Vagina (tissue), 2 donors: ENCODE measurements at places on chromosomes 7 and 10.

GRCh38 chr10:126408953-126409641 is 20.8 kb upstream of the ADAM12 start:
- DNase-seq, result no peak

DNA sequence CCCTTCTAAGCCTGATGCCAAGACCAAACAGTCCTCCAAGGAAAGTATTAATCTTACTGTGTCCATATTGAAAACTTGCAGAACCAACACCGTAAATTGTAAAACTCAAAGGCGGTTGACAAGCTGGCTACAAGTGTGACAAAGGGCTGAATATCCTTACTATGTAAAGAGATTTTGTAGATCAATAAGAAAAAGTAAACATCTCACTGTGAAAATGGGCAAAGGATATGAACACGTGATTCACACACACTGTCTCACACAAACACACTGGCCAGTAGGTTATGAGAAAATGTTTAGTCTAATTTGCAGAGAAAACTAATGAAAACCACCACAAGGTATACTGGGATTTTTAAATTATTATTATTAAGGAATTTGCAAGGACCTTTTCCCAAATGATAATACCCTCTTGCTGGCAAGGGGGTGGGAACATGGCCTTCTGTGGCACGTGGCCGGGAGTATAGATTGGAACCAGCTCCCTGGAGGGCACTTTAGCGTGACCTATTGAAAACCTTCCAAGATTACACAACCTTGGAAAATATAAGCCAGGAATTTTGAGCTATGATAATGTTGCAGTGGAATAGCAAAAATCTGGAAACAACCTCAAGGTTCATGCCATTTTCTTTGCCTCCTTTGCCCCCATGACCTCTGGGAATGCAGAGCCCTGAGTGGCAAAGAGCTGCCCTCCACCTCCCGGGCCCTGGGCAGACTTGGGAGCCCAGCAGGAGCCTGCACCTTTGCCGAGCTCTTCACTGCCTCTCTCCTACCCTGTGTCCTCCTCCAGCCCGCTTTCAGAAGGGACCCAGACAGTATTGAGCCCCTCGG is 26.2 kb upstream of the SLC29A3 start:
- DNase-seq, result no peak

- DNase-seq, result no peak
These were observed 7.6 kb downstream of the PLA2G12B start for GRCh38 chr10:72946963-72947362.

DNA sequence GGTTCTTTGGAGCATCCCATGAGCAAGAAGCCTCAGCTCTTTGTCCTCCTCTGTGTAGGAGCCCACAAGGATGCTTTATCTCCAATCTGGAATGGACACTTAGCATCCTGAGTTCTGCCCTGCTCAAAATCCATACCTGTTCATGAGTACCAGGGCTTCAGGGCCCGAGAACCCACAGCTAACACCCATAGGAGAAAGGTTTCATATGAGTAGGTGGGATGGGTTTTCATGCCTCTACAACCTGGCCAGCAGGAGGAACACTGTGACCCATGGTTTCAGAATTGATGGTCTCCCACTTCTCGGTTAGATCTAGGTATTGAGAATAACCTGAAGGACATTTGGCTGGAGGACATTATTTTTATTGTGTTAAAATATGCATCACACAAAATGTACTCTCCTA is 57.8 kb downstream of the TBXAS1 start:
- no peak for DNase-seq

- no peak for DNase-seq
These were observed 32.8 kb downstream of the GSAP start for GRCh38 chr7:77383333-77383740.

DNA sequence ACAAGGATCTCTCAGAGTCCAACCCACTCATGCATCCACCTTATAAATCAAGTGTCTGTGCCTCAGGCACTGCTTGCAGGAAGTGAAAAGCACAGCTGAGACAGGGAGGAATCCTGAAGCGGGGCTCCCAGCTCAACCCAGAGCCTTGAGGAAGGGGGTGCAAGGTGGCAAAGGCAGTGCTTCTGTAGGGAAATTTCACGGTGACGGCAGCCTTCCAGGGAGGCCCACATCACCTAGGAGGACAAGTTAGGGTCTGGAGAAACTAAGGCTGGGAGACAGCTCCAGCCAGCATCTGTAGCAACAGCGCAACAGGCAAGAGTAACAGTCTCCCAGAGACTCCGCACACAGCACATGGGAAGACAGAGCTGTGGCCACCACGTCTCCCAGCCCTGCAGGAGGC is 2.7 kb downstream of the AOC1 start:
- DNase-seq, result no peak

- DNase-seq, result no peak
These were observed 59.1 kb downstream of the HGF start for GRCh38 chr7:81710751-81711150.

DNA sequence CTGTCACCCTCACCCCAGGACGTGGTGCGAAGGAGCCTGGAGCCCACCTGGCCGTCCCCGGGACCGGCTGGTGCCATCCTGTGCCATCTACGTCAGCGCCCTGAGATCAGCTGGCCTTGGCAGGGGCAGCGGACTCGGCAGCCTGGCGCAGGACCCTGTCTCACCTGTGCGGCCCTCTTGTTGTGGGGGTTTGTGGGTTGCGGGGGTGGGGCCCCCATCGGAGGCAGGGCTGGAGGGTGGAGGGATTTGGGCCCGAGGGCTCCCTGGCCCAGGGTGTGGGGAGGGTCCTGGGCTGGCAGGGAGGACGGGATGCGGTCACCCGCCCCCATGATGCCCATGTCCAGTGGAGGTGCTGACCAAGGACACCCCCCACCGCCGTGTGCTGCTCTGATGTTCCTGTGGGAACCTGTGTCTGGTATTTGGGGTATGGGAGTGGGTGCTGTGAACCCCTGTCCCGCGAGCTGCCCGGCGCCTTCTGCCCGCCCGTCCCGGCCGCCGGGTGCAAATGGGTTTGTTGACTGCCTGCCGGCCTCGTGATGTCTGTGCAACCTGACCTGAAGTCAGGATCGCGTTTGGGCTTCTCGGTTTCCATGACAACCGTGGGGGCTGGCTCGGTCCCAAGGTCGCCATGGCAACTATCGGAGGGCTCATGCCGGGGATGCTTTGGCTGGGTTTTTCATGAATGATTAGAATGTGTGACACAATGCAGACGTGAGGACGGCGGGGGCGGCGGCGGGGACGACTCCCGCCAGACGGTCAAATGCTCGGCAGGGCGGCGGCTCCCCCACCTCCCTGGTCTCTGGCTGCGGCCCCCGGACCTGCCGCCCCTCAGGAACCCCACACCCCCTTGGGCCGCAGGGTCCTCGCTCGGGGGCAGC is 7.3 kb downstream of the MAFK start:
- no peak for DNase-seq

DNA sequence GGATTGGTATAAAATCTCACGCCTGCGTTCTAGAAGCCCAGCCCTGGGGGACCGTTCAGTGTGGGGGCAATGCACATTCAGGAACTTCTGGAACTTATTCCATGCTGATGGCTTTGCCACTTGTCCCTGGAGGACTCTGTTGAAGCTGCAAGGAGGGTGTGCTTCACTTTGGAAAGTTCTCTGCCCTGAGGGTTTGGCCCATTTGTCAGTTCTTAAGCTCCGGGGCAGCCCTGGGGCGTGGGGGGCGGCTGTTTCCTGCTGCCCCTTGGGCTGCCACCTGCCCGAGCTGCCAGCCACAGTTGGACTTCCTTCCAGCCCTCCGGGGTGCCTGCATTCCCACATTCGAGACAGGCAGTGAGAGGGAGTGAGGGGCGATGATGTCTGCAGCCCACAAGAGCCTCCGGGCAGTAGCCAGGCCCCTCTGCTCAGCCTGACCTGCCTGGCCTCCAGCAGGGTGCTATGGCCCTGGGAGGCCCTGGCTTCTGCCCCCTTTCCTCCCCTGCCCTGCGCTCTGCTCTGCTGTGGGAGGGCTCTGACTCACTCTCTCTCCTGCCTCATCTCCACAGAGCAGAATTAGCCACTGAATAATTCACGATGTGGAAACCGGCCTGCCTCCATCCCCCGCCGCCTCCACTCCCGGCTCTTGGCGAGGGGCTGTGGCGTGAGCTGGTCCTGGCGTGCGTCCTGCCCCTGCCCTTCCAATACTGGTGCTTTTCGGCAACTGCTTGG is 1.9 kb downstream of the TTYH3 start:
- DNase-seq, result no peak

GRCh38 chr7:149261316-149261828 is 624 bp upstream of the ZNF783 start:
- DNase-seq, result no peak
